PC-9 (cell line): ENCODE measurements at places on chromosomes 4 and X.

- no peaks in the 10 kb centered on the region for H3K27me3 ChIP-seq
- no peak overlapping the region for H3K4me3 ChIP-seq
- peaks cover 23% of the 10 kb centered on the region for H3K4me1 ChIP-seq
These were observed 42.6 kb downstream of the ADGRA3 start for GRCh38 chr4:22473268-22473667.

DNA sequence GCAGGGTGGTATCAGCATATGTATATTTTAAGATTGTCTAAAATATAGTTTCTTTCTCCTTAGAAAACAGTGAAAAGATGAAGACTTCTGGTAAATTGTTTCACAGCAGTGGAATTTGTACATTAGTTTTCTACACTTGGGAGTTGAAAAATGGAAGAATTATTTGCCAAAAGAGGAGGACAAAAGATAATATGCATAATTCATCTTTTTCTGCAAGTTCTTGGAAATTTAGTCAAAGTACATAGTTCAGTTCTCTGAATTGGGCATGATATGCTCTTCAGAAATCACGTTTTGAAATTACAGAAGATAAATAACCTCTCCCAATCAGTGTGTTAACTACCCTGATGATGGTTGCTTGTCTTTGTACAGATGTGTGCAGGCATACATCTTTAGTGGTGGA is 47.0 kb downstream of the RBPJ start:
- peaks cover 8% of the 10 kb centered on the region; the same call in 1 of the 2 replicates for H3K4me1 ChIP-seq
- no peaks in the 10 kb centered on the region for H3K27me3 ChIP-seq
- no peak overlapping the region for H3K4me3 ChIP-seq
- no peak for DNase-seq
- H3K36me3 ChIP-seq: no peaks in the 10 kb centered on the region; the same call in 1 of the 2 replicates

DNA sequence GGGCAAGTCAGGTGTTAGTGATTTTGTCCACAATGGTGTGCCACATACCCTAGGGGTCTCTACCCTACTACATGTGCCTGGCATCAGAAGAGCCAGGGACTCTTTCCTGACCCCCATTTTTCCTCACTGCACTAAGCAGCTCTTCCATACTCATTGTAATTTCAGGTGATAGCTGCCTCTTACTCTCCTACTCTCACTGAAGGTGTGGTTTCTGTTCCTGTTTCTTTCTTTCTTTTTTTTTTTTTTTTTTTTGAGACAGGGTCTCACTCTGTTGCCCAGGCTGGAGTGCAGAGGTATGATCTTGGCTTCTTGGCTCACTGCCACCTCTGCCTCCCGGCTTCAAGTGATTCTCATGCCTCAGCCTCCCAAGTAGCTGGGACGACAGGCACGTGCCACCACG is 164.9 kb upstream of the USP9X start:
- no peak overlapping the region for H3K27ac ChIP-seq
- H3K36me3 ChIP-seq: no peaks in the 10 kb centered on the region
- no peak overlapping the region for H3K4me3 ChIP-seq
- DNase-seq: no peak

- H3K27me3 ChIP-seq: no peaks in the 10 kb centered on the region
- DNase-seq: no peak
- H3K4me1 ChIP-seq: no peaks in the 10 kb centered on the region
These were observed 20.0 kb downstream of the FGF5 start for GRCh38 chr4:80286451-80286850.

- no peak overlapping the region for H3K4me3 ChIP-seq
- no peak for DNase-seq
- no peaks in the 10 kb centered on the region for H3K4me1 ChIP-seq
These were observed 30.8 kb upstream of the MTNR1A start for GRCh38 chr4:186586205-186586604.

GRCh38 chr4:177380730-177381287 is 61.4 kb downstream of the AGA start:
- DNase-seq: no peak
- H3K36me3 ChIP-seq: no peaks in the 10 kb centered on the region
- H3K4me1 ChIP-seq: no peaks in the 10 kb centered on the region
- H3K4me3 ChIP-seq: no peak overlapping the region
- no peaks in the 10 kb centered on the region for H3K27me3 ChIP-seq

- no peaks in the 10 kb centered on the region for H3K27me3 ChIP-seq
- H3K36me3 ChIP-seq: 0 out of 2 replicates have a peak, but pooled peaks cover 4% of the 10 kb centered on the region
- H3K4me1 ChIP-seq: no peaks in the 10 kb centered on the region
These were observed 34.5 kb downstream of the ABCE1 start for GRCh38 chr4:145132511-145133098.
